ENCODE measurements at places on chromosomes 6 and 20. TPM values are rescaled to one million over a fixed set of nuclear protein-coding genes. Genes with fewer than 3 reads are reported as not detected.
A peak's percentile ranks its signal among the peaks of the same experiment; 100 is the strongest.

DNA sequence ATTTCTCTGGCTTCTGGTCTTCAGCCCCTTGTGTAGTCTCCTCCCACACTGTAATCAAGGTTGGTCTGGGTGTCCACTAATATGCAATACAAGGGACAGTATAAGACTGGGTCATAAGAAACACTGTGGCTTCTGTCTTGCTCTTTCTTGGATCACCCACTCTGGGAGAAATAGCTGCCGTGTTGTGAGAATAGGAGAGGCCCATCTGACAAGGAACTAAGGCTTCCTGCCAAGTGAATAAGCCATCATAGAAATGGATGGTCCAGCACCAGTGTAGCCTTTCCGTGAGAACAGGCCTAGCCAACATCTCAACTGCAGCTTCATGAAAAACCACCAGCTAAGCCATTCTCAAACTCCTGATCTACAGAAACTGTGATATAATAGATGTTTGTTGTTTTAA, 23.3 kb downstream of the BAG2 start:
- H3K27me3 ChIP-seq: no peaks in the 10 kb centered on the region
- H3K4me1 ChIP-seq: no peaks in the 10 kb centered on the region
- peaks cover 6% of the 10 kb centered on the region for H3K36me3 ChIP-seq

MAN1A1 gene
- 34.9 TPM for total RNA-seq

- H3K4me3 ChIP-seq: no peak overlapping the region
- H3K27ac ChIP-seq: no peak overlapping the region
- no peak for DNase-seq
- H3K36me3 ChIP-seq: no peaks in the 10 kb centered on the region
- H3K27me3 ChIP-seq: no peaks in the 10 kb centered on the region
Observed at GRCh38 chr6:154916857-154917256, 78.3 kb upstream of the TIAM2 start.

RCAN2 gene
- 2.2 TPM for total RNA-seq

- H3K27ac ChIP-seq: peak overlapping the region; percentile 99
- peaks cover 33% of the 10 kb centered on the region for H3K4me1 ChIP-seq
- DNase-seq: peak; percentile 97
Observed at GRCh38 chr6:43170417-43170930, 595 bp upstream of the SRF start.

MUC21 gene
- not detected for total RNA-seq

DNA sequence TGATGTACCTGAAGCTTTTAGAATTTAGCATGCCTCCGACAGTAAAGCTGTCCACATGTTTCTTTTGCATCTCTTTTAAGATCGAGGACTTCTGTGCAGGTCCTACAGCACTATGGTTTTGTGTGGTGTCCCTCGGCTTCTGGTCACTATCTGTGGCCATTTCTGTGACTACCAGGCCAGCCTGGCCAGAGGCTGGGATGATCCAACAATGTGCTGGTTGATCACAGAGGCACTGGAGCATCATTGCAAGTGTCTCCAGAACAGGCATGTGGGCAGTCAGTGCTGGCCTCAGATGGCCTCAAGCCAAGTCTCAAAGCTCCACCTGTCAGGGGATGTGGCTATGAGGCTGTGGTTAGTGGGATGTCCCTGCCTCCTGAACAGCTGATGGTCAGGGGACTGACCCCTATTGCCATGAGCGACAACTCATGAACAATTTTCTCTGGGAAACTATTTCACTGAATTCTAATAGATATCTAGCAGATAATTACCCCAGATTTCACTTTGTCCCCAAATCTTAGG, 136.6 kb downstream of the SYNDIG1 start:
- DNase-seq: peak; percentile 51
- H3K4me1 ChIP-seq: peaks cover 3% of the 10 kb centered on the region
- H3K27me3 ChIP-seq: peaks cover 2% of the 10 kb centered on the region
- no peaks in the 10 kb centered on the region for H3K36me3 ChIP-seq

NUP153 gene
- total RNA-seq: 21.2 TPM

DNA sequence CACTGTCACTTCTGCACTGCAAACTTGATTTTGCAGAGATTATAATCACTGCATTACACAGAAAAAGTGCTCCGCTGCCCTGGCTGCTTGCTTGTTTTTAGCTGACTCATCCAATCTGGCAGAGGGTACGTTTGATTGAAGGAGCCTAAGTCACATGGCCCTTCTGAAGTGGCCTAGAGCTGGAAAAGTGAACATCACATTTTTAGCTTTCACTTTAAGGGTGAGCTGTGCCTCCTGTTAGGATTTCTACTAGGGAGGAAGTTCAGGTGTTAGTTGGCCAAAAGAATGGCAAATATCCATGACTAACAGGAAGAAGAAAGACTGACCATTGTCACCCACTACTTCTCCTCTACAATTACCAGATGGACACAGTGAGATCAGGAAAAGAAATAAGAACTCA, 889.1 kb upstream of the MAP3K7 start:
- peak; percentile 57 for DNase-seq
- H3K4me3 ChIP-seq: no peak overlapping the region
- H3K36me3 ChIP-seq: no peaks in the 10 kb centered on the region

Measured in muscle of leg (tissue), 16 donors.